ENCODE measurements at places on chromosomes 1 and 21. TPM values are rescaled to one million over a fixed set of nuclear protein-coding genes. Genes with fewer than 3 reads are reported as not detected.

Gene TSSK3
- 7.0 TPM for total RNA-seq

Gene RGSL1
- total RNA-seq: 1.2 TPM

Gene S100A7
- not detected for total RNA-seq

Gene TDRD5
- total RNA-seq: 7.6 TPM

Gene IL12RB2
- total RNA-seq: 0.18 TPM
